ENCODE measurements at places on chromosomes 6 and 20.

DNA sequence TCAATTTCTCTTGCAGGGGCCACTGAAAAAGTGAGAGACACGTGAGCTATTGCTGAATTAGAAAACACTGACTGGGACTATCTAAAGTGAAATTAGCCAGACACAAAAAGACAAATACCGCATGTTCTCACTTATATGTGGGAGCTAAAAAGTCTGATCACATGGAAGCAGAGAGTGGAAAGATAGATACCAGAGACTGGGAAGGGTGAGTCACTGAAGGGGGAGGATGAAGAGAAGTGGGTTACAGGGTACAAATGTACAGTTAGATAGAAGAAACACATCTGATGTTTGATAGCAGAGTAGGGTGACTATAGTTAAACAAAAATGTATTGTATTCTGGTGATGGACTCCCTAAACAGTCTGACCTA, 13.4 kb downstream of the CST3 start:
- DNase-seq: no peak

- no peak for DNase-seq
These were observed 1.1 kb upstream of the TMEM74B start for GRCh38 chr20:1185790-1186334.

- no peak for DNase-seq
These were observed 7.9 kb downstream of the PTK6 start for GRCh38 chr20:63529180-63529860.

DNA sequence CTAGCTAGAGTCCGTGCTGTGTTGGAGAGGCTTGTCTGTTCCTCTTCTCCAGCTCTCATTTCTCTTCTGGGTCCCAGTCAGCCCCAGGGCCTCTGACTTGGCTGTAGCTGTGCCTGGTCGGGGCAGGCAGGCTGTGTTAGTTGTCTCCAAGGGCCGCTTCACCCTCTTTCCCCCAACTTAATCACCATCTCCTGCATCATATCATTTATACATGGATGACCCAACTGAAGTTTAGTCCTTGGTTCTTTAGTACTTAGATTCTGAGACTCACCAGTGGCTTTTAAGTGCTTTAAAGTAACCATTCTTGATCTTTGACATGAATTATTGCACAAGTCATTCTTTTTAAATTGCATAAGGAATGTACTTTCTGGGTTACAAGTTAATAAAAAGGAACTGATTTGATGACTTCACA, 127.3 kb downstream of the RTN4IP1 start:
- no peak for DNase-seq

- DNase-seq: no peak
These were observed 47.0 kb downstream of the HEBP2 start for GRCh38 chr6:138451043-138451442.

GRCh38 chr20:62286493-62287064, 16.2 kb upstream of the ADRM1 start:
- DNase-seq: no peak

- no peak for DNase-seq
These were observed 70.7 kb upstream of the ARMC2 start for GRCh38 chr6:108777536-108777935.

DNA sequence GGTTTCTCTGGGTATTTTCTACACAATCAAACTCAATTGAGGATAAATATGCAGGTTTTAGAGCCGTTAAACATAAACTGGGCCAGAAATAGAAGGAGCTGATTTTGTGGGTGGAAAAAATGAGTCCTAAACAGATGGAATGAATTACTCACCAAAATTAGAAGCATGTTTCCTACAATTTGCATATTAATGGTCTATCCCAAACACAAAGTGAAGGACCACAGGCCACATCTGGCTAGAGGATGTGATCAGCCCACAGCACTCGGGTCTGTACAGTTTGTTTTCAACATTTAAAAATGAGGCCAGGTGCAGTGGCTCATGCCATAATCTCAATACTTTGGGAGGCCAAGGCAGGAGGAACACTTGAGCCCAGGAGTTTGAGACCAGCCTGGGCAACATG, 296.3 kb downstream of the PREX1 start:
- no peak for DNase-seq

DNA sequence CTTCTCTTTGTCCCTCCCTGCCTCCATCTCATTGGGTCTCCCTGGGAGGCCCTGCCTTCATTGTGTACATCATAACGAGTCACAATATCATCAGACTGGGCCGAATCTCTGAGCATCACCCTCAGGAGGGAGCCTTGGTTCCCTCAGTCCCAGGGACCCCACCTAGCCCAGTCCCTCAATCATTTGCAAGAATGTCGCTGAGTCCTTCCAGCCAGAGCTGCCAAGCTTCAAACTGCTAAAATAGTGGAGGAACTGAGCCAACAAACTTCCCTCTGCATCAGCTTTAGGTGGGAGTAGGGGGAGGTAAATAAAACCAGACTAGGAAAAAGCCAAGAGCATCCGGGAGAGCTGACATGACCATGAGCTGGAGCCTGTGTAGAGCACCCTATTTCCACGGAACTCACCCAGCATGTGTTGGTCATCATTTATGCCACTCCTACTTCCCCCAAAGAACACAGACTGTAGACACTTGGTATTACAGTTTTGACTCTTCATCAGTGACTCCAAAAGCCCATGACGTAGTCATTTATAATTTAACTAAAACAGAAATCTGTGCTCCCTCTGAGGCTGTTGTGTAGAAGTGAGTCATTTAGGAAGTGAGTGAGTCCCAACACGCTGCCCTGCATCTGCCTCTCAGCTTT, 28.8 kb upstream of the IL17A start:
- peak; percentile 89 for DNase-seq

DNA sequence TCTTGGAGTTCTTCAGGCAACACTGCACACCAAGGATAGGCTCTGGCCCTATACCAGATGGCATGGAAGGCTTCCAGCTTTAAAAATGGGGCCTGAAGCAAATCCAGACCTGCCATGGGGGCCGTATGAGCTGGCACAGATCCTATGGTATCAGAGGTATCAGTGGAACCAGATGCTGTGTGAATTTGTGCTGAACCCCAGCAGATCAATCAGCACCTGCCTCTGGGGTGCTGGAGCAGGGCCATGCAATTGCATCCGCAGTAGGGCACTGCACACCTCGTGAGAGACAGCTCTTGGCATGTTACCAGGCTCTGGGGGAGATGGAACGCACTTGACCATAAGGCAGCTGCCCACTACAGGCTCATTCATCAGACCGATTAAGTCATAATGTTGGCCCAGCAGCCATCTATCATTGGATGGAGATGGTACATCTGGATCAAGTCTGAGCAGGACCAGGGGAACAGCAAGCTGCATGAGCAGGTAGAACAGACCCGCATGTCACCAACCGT, 221.5 kb downstream of the MYLK4 start:
- no peak for DNase-seq

GRCh38 chr6:41578217-41579087, 32.3 kb downstream of the FOXP4 start:
- no peak for DNase-seq

DNA sequence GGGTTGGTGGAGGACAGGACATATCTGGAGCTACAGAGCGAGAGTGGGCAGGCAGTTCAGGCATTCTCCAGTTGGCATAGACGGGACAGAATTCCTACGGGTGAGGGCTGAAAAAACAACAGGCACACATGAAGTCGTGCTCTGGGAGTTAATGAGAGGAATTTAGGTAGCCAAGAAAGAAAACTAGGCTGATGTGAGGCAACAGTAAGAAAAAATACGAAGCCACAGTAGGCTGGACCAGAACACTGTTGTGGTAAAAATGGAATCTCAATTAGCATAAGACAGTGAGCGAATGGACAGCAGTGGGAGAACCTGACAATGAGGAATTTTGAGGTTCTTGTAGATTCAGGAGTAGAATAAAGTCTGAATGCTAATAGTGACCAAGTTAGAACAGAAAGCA, 488.1 kb upstream of the AGPAT4 start:
- DNase-seq: no peak

GRCh38 chr6:7467007-7467897, 74.2 kb upstream of the DSP start:
- no peak for DNase-seq

- no peak for DNase-seq
These were observed 99.8 kb downstream of the SNAP25 start for GRCh38 chr20:10318291-10319024.

DNA sequence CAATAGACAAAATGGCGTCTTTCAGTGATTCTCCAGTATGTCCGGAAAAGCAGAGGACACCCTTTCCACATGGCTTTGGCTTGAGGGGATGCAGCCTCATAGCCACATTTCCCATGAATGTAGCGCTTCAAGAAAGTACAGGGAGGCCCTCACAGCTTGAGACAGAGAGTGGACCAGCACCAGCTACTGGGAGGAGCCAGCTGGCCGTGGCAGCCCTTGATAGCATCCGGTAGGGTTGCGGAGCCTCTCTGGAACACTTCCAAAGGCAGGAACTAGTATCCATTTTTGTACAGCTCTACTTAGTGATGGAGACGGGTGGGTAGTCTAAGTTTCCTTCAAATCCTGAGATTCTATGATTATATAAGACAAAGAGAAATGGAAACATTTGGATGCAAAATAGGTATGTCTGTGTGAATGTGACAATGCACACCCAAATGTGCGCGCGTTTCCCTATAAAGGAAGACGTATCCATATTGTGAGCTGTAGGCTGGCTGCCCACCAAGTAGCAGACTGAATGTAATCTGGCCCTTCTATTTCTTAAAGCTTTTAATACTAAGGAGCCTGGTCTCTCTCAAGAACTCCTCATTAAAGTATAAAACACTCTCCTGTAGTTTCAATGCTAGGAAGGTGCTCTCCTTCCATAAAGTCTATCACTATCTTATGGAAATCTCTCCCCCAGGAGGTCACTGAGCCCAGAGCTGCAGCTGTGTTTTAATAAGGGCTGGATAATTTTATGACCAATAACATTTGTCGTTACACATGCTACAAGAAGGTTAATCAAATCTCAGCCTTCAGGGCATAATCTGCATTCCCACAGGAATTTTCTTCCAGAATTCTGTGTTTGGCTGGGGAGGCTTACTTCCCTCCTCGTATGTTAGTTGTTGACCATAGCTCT, 74.0 kb downstream of the SOBP start:
- no peak for DNase-seq

- no peak for DNase-seq
These were observed 29.6 kb downstream of the PSMB1 start for GRCh38 chr6:170523256-170524171.

DNA sequence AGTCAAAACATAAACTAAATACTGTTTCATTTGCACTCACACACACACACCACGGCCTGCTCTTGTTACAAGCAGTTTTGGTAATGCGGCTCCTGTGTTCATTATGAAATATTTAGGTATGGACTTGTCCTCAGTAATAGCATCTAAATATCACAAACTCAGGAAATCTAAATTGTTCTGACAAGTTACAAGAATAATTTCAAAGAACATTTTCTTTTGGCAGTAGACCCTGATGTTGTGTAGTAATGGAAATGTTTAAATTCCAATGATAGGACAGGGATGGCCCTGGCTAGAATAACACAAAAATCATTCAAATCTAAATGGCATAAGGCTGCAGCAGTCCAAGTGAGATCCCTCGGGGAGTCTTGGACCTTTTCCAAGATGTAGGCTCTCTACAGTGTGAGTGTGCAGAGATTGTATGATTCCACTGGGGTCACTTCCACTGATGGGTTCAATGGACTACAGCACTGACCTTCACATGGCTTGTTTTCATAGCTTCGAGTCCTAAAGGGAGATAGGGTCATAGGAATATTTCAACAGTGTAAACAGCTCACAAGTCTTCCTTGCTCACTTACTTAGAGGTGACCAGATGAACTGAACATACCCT, 210.6 kb upstream of the PLCB4 start:
- no peak for DNase-seq

GRCh38 chr6:5587648-5588047, 326.3 kb downstream of the FARS2 start:
- DNase-seq: no peak

DNA sequence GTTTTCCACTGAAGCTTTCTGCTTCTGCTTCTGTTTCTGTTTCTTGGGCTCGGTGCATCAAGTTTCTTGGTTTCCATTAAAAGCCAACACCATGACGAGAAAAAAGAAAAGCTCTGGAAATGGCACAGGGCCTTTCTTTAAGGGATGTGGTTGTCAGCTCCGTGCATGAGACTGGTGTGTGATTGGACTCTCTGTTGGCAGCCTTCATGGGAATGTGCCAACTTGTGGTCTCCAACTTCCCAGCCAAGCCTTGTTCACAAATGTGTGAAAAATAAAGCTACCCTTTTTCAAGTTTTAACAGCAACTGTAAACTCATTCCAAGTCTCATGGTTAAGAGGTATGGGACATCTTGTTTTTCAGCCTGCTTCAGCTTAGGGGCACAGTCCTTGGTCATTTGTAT, 68.7 kb upstream of the CST7 start:
- no peak for DNase-seq

GRCh38 chr6:42138190-42138589, 4.2 kb downstream of the C6orf132 start:
- DNase-seq: no peak

GRCh38 chr6:139600343-139600742, 225.9 kb upstream of the CITED2 start:
- DNase-seq: no peak

DNA sequence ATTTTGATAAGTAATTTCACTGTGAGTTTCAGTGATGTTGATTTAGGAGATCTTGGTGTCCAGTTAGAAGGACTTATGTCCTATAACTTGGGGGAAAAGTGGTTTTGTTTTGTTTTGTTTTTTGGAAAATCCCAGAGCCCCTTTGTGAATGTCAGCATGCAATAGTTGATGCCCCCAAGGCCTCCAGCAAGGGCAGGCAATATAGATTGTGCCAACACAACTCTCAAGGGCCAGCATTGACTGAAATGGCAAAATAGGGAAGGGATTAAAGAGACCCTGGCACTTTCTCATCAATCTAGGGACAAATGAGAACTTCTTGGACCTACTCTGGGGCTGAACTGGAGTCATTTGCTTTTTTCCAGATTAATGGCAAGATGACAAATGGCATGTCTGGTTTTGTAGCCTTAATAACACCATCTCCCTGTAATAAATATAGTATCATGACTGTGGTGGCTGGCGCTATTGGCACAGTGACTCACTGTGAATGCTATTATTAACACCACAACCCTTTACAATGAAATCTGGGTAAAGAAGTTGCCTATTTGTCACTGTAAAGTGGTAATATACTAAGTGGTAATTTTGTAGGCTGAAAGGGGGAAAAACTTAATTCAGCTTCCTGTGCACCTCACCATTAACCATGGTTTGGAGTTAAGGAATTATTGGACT, 51.8 kb downstream of the ABRACL start:
- no peak for DNase-seq

- no peak for DNase-seq
These were observed 411.2 kb downstream of the EYS start for GRCh38 chr6:65295812-65296211.

GRCh38 chr20:57610261-57610952, 9.8 kb downstream of the ZBP1 start:
- no peak for DNase-seq

GRCh38 chr20:31747640-31748039, 8.6 kb downstream of the TPX2 start:
- no peak for DNase-seq

GRCh38 chr6:90730151-90730673, 143.3 kb upstream of the MAP3K7 start:
- no peak for DNase-seq

DNA sequence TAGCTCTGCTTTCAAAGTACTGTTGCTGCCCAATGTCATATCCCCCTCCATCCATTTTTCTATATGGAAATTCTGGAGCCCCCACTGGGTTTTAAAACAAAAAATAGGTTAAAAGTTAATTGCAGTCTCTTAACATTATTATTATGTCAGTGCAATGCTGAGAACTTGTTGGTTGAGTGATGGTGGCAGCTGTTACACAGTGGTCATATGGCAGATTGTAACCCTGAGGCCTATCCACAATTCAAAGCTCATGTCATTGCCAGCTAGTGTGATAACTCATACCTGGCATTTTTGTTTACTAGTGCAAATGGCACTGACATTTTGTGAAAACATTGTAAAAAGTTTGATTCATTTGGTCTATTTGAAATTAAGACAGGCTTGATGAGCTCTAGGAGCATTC, 305.7 kb upstream of the FLRT3 start:
- no peak for DNase-seq
